RPMI7951 (cell line): ENCODE measurements at places on chromosomes 2 and 18. TPM values are rescaled to one million over a fixed set of nuclear protein-coding genes. Genes with fewer than 3 reads are reported as not detected.

Gene TLX2
- 4.2 and 5.5 TPM in 2 replicates for total RNA-seq

Gene GPBAR1
- total RNA-seq, result 0.12 TPM in 1 of 2 replicates, not detected in the other

Gene FAM228B
- 3.5 and 3.7 TPM in 2 replicates for total RNA-seq

Gene FSIP2
- 0.78 and 1.9 TPM in 2 replicates for total RNA-seq

Gene ALLC
- not detected in 2 replicates for total RNA-seq

Gene POTEJ
- not detected in 2 replicates for total RNA-seq
